ENCODE measurements at places on chromosomes 12 and 14. TPM values are rescaled to one million over a fixed set of nuclear protein-coding genes. Genes with fewer than 3 reads are reported as not detected.

DNA sequence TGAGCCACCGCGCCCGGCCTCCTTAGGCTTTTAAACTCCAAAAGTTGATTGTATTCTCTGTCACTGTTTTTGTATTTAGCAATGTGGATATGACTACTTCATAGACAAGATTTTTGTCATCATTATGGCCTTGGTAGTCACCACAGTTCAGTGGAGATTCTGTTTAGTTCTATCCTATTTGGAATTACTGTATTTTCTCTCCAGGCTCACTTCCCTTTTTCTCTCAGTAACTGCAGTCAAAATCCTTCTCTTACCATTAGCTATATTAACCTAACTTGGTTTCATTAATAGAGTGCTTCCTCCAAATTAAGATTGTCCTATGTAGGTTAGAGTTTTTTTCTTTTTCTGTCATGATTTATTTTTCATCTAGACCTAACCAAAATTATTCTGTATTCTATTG lies 283.9 kb downstream of the TMTC2 start:
- DNase-seq = no peak

- DNase-seq = no peak
These were observed 131.1 kb upstream of the FBXO33 start for GRCh38 chr14:39563361-39563760.

DNA sequence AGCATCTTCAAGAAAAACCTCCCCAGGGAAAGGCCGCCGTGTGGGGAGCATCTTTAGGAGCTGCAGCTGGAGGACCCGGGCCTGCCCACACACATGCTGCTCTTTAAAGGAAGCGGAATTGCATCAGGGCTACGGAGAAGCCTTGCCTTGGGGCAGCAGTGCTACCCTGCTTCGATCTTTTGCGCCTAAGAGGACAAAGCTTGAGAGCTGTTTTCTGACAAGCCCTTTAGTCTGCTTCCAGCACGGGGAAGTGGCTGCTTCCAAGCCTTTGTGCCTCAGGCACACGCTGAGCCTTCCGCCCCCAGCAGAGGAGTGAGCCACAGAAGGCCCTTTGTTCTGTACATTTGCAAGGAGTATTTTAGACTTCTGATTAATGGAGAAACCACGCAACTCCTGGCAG lies 31.5 kb downstream of the COA8 start:
- peak; percentile 61 for DNase-seq

DNA sequence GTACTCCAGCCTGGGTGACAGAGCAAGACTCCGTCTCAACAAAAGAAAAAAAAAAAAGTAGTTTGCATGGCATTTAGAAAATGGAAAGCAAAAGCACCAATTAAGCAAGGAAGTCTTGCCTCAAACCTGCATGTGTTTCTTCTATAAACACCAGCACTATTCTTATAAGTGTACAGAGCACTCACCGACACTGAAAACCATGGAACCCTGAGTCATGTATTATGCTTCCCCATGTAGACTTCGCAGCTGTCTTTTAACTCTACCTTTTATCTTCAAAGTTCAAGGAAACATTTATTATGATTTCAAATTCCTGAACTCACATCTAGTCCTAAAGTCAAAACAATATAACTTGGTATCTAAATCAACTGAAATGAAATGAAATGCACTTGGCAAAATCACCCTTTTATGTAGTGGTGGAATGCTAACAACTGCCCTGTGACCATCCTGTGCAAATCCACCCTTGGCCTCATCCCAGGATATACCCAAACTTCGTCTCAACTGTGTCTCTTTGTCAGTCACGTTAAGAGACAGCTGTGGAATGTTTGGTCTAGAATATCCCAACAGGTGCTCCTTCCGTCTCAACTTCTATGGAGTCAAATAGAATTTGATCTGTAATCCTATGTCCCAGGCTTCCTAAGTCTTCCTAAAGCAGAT lies 4.8 kb downstream of the BCAT1 start:
- no peak for DNase-seq

DNA sequence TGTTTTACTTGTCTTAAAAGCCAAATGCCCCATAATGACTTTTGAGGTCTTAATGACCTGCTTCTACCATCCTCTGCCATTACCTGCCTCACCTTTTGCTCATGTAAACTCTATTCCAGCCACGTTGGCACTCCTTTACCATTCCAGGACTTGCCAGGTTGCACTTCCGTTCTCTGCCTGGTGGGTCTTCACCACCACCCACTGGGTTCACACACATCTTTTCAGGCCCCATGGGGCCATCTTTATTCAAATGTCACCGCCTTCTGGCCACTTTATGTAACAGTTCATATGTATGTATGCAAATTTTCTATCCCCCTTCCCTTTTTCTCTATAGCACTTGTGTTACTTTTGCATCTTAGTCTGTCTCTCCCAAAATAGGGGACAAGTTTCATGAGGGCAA lies 57.7 kb downstream of the ATP2A2 start:
- no peak for DNase-seq

- DNase-seq = no peak
These were observed 311.9 kb downstream of the BCL11B start for GRCh38 chr14:98959958-98960616.

GRCh38 chr14:26191671-26192070 lies 406.2 kb downstream of the NOVA1 start:
- DNase-seq = no peak

DNA sequence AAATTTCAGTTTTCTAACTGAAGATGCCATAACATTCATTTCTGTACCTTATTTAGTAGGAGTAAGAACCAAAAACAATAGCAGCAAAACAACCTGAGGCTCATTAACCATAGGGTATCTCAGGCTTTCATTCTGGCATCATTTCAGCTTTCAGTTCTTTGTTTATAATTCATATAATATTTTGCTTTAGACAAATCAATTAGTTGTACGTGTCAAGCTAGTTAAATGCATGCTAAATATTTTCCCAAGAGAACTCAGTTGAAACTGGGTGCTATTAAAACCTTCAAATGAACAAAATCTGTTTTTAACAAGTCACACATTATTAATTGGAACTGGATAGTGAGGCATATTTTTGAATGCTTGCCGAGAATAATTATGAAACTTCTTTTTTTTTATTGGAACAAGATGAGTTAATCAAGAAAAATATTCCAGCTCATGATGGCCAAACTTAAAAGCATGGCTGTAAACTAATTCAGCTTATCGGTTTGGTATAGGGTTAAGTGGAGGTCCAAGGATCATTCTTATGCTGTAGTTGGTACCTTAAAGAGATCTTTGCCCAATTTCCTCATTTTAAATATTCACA lies 442.7 kb downstream of the BTG1 start:
- DNase-seq = no peak

DNA sequence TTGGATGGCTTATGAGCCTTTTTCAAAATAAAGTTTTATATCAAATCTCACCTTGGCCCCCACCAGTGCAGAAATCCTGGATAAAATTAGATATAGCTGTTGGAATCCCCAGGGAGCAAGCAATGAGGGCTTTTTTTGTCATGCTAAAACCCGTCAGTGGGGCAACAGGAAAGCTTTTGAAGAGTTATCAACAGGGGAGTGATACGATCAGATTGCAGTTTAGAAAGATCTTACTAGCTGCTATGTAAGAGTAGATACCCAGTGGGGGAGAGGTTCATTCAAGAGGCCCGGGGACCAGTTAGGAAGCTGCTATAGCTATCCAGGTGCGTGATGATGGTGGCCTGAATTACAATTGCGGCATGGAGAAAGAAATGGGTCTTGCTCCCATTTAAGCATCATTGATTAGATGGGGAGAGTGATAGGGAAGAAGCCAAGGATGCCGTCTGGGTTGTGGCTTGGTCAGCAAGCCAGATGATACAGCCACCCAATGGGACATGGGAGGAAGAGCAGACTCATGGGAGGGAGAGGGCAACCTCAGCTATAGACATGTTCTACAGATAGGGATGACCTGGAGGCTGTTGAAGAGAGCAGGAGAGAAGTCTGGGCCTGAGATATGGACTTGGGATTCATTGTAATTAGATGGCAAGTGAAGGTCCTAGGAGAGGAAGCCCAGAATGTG lies 272.4 kb downstream of the DPF3 start:
- no peak for DNase-seq

- no peak for DNase-seq
These were observed 8.7 kb downstream of the POLE2 start for GRCh38 chr14:49679271-49679670.

DNA sequence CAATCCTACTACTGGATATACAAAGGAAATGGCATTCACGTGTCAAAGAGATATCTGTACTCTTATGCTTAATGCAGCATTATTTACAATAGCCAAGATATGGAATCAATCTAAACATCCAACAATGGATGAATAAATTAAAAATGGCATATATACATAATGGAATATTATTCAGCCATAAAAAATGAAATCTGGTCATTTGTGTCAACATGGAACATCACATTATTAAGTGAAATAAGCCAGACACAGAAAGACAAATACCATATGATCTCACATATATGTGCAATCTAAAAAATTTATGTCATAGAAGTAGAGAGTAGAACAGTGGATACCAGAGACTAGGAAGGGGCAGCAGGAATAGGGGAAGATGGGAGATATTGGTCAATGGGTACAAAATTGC lies 228.8 kb upstream of the TBX3 start:
- no peak for DNase-seq

- DNase-seq = no peak
These were observed 39.3 kb downstream of the LRTM2 start for GRCh38 chr12:1859643-1860042.

DNA sequence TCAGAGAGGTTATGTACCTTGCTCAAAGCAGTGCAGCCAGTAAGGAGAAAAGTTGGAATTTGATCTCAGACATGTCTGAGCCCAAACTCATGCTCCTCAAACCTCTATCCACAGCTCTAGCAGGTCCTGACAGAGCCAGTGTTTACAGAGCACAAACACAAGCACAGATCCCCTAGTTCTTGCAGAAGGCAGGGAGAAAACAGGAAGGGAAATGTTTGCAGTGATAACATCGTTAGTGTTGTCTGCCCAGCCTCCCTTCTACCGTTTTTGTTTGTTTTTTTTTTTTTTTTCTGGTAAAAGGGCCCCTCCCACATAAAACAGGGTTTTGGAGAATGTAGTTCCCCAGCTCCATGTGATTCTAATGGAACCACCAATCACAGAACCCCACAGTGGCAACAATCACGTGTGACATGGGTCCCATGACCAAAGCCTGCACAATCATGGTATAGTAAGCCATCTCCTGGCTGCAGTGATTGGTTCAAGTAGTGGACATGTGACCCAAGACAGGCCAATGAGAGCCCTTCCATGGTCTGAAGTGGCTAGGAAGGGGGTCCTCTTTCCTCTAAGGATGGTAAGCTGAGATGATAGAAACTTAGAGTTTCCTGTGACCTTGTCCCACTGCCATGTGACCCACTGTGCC lies 513.4 kb downstream of the MED13L start:
- no peak for DNase-seq

GRCh38 chr12:43238281-43238680 lies 313.7 kb downstream of the ADAMTS20 start:
- DNase-seq = no peak

DNA sequence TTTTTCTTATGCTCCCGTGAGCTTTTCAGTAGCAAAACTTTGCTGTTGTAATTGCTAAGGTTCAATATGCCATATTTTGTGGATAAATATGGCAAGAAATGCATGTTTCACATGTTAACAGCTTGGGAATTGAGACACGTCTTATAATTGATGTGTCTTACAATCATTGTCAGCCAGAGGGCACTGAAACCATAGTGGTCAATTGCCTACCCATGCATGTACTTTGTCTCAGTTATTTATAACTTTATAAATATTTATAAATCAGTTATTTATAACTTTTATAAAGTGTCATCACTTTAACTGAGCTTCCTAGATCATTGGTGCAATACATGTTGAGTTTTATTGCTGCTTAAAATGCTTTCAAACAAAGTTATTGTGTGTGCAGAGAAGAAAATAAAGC lies 82.0 kb downstream of the CATSPERB start:
- no peak for DNase-seq

- no peak for DNase-seq
These were observed 476.8 kb downstream of the TRHDE start for GRCh38 chr12:72748971-72749370.

DNA sequence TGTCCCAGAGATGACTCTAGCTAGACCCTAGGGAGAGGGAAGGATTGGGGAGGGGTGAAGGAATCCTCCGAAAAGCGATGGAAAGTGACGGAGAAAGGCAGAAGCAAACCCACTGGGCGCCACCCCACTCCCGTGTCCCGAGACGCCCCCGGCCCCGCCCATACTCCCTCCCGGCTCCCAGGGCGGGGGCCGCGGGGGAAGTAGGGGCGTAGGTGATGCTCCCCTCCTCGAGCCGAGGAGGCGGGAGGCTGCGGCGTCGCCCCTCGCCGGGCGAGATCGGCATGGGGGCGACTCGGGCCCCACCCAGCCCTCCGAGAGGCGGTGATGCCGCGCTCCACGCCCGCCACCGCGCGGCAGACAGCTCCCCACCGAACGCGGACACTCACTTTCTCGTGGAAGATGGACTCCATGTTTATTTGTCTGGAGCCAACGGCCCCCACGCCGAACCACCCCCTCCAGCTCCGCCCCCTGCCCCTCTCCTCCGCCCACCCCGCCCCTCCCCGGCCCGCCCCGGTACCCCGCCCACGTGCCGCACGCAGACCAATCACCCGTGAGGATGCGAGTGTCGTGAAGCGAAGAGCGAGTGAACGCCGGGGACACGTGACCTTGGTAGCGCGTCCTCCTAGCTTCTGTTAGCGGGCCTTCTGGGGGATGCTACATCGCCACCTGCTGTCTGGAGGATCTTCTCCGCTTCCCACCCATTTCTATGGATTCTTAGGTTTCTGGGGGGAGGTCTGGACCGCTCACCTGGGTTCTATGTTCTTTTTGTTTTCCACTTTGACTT lies at the start of gene ATXN3:
Gene ATXN3 (minus strand): TSS at position 440 of the 784 bp plus-strand sequence. CDS start 30 bp downstream, at position 410.
- DNase-seq = peak; percentile 93

The RNASE7 gene
- 0.78 TPM for total RNA-seq

The RPS6KL1 gene
- 4.0 TPM for total RNA-seq

The LRP1-AS gene
- total RNA-seq = not detected

The CLEC9A gene
- not detected for total RNA-seq

The CDKL1 gene
- 5.2 TPM for total RNA-seq

The CISTR gene
- total RNA-seq = not detected

The RPGRIP1 gene
- 0.21 TPM for total RNA-seq

The STAT6 gene
- 116 TPM for total RNA-seq

The RBP5 gene
- 3.2 TPM for total RNA-seq

The DICER1 gene
- 35.1 TPM for total RNA-seq

The C12orf42 gene
- not detected for total RNA-seq

The IQSEC3 gene
- total RNA-seq = 1.4 TPM
